ENCODE measurements at places on chromosomes 1 and 21.
A peak's percentile ranks its signal among the peaks of the same experiment; 100 is the strongest.

DNA sequence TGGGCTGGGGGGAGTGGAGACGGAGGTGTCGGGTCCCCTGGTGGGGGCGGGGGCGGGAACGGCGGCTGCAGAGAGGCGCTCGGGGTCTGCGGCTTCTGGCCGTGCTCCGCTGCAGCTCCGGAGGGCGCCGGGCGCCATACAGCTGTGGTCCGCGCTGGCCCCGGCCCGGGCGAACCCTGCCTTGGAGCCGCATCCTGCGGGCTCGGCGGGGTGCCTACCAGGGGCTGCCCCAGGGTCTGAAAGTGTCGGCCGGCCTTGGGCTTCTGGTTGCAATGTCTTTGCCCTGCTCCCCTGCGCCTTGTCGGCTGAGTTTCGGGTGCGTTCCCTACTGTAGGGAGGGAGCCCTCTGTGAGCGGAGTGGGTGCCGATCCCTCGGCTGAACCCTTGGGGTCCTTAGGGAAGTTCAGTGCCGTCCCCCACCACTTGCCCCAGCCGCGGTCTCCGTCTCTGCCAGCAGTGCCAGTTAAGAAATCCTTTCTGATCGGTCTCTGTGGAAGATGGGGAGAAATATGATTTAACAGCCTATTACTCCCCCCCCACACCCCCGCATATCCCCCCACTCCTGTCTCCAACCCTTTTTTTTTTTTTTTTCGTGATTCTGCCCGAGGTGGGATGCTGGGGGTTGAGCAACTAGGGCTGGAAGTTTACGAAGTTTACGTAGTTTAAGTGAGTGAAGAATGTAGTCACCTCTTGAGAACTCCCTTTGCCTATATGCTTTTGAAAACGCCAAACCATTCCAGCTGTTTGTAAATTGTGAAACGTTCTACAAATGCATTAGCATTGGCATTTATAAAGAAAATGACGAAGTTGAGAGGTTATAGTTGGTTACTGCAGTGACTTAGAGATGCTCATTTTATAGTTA, 588 bp downstream of the NEXN start:
- peak; percentile 71 for DNase-seq

GRCh38 chr1:206832352-206832880, 33.0 kb upstream of the IL20 start:
- no peak for DNase-seq

DNA sequence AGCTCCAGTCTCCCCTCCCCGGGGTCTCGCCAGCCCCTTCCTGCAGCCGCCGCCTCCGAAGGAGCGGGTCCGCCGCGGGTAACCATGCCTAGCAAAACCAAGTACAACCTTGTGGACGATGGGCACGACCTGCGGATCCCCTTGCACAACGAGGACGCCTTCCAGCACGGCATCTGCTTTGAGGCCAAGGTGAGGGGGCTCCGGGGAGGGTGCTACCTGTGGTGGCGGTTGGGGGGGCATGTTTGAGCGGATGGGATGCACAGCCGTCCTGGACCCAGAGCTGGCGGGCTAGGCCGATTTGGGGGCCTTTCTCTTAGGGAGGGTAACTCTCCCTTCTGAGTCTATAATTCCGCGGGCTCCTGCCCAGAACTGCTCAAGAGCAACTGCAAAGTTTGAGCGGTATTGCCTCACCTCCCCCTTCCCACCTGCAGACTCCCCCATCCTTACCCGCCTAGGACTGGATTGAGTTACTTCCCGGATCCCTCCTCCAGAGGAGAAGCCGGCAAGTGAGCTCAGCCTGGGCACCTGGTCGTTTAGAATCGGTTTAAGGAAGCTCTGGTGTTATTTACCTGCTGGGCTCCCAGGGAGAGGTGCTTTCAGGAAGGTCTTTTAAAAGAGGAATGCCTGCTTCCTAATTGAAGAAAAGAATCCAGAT, 730 bp downstream of the NOS1AP start:
- no peak for DNase-seq

- no peak for DNase-seq
These were observed 11.3 kb downstream of the LDLRAD2 start for GRCh38 chr1:21823206-21823979.

DNA sequence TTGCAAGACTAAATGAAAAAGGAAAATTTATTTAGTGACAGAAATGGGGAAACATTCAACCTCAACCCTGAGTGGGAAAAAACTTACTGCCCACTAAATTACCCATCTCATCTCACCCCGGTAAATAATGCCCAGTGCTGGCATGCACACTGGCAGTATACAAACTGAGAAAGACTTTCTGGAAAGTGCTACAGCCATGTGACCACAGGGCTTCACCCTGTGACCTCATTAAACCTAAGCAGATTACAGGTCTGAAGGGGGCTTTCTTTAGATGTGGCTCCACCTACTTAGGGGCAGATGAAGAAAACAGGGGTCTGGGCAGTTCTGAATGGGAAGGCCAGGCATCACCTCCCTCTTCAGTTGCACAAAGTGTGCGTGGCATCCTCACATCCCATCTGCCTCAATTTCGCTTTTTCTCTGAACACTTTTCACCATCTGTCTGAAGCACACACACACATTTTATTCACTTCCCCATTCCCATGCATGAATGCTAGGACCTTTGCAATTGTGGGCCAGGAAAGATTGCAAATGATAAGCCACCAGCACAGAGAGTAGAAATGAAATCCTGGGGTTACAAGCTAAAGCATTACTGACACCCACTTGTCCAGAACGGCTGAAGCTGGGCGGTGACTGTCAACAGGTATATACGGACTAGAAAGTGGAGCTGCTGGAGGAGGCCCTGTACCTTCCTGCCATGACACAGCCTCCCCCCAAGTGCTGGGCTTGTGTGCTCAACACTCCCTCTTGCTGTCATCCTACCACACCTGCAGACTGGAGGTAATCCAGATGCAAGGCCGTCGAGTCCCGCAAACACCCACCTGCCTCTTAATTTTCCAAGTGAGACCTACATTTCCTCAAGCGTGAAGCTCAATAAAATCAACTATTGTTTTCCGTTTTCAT, 2.7 kb downstream of the NADK start:
- no peak for DNase-seq

GRCh38 chr1:147434921-147435320, 106.4 kb upstream of the BCL9 start:
- no peak for DNase-seq

- DNase-seq: no peak
These were observed 185.3 kb downstream of the AK5 start for GRCh38 chr1:77467021-77467595.

All from ascending aorta (tissue), 2 donors.